Activated T-helper 1 cell treated with Interleukin-2 at 50 U/mL for 16 hours (primary cell): ENCODE measurements at places on chromosomes 5 and 9.

DNA sequence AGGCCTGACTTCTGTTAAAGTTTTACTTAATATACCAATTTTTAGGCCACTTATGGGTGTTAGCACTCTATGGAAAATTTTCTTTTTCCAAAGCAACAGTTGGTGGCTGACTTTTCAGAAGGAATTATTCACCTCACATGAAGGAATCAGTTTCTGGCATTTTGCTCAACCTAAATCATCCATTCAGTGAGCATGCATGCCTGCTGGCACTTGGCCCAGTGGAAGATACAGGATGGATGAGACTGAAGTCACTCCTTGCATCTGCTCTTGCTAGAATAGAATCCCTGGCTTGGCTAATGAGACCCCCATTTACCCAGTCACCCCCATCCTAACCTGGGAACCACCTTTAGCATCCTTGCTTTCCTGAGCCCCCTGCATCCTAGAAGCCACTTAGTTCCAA lies 131.7 kb downstream of the WDR41 start:
- no peak for DNase-seq

DNA sequence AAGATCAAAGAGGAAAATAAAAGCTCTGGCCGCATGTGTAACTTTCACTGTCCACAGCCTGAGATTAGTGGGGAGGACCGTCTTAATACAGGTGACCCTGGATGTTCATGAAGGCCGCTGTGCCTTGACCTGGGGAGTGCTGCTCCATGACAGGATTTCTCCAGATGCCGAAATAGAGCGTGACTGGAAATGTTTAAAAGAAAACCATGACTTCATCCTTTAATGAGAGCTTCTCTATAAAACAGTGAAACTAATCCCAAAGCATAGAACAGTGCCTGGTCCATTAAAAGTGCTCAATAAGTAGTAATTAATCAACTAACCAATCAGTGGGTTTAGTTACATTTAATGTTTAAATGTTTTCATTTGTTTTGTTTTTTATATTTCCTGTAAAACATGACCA lies 62.7 kb downstream of the ERAP1 start:
- no peak for DNase-seq

- DNase-seq, result no peak
Observed at GRCh38 chr5:115838885-115839518, 2.4 kb downstream of the ATG12 start.

GRCh38 chr9:33234511-33235467 lies 5.2 kb upstream of the SPINK4 start:
- DNase-seq, result no peak

GRCh38 chr5:145774442-145774841 lies 60.7 kb downstream of the PRELID2 start:
- no peak for DNase-seq
